Thymus (tissue), 14 donors: ENCODE measurements at places on chromosomes 2 and 18. TPM values are rescaled to one million over a fixed set of nuclear protein-coding genes. Genes with fewer than 3 reads are reported as not detected.

RRM2 gene
- total RNA-seq = 79.0 TPM

PROC gene
- 0.71 TPM for total RNA-seq

CCBE1 gene
- 0.33 TPM for total RNA-seq

RAB1A gene
- 42.9 TPM for total RNA-seq

SCN9A gene
- 5.6 TPM for total RNA-seq

CRIM1 gene
- 9.1 TPM for total RNA-seq

- H3K4me1 ChIP-seq = no peaks in the 10 kb centered on the region
- H3K36me3 ChIP-seq = peaks cover 10% of the 10 kb centered on the region
- DNase-seq = no peak
- no peak overlapping the region for H3K27ac ChIP-seq
- no peak overlapping the region for H3K4me3 ChIP-seq
- no peaks in the 10 kb centered on the region for H3K27me3 ChIP-seq
Measured at GRCh38 chr18:62258616-62259015, 66.5 kb upstream of the TNFRSF11A start.

DNA sequence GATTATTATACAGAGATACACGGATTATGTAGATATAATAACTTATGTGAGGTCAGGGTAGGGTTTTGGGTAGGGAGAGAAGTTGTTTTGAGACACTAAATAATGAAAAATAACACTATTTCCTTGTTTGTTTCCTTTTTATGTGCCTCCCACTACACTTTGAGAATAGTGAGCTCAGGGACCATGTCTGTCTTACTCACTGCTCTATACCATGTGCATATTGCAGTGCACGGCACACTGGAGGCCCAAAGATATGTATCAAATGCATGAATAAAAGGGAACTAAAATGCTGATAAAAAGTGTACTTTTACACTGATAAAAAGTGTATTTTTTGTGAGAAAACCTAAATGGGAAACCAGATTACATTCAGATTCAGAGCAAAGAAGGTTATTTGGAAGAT is 151.4 kb upstream of the NABP1 start:
- no peaks in the 10 kb centered on the region for H3K27me3 ChIP-seq
- no peaks in the 10 kb centered on the region for H3K4me1 ChIP-seq
- DNase-seq = no peak
- H3K27ac ChIP-seq = no peak overlapping the region

GRCh38 chr18:7470101-7470500 is 97.0 kb upstream of the PTPRM start:
- H3K27ac ChIP-seq = no peak overlapping the region
- H3K27me3 ChIP-seq = no peaks in the 10 kb centered on the region
- H3K4me3 ChIP-seq = no peak overlapping the region
- DNase-seq = no peak

GRCh38 chr2:49988276-49988675 is 834.0 kb upstream of the FSHR start:
- no peaks in the 10 kb centered on the region for H3K36me3 ChIP-seq
- no peaks in the 10 kb centered on the region for H3K27me3 ChIP-seq
- no peak for DNase-seq
- H3K27ac ChIP-seq = no peak overlapping the region

DNA sequence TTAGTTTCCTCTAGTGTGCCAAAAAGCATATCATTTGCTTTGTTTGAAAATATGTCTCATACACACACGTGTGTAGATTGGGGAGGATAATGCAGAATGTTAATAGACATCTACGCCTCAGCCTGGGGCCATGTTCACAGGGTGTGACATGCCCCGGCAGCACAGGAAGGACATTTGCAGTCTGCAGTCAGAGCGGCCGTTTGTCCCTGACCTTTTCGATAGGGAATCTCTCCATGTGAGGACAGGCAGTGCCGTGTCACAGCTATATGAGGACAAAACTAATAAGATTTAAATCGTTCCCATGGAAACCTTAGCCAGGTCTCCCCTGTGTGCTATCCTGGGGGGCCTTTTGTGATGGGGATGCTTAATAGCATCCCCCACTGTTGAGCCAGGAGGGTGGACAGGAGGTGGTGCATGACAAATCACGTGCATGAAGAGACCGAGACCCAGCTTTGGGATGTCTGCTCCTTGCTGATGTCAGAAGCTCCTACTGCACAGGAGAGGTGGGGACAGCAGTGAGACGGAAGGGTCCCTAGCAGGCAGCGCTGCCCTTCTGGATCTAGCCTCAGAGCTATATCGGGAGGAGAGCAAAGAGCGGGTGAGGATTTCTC is 100.6 kb downstream of the RNF144A start:
- H3K36me3 ChIP-seq = peaks cover 13% of the 10 kb centered on the region
- H3K27me3 ChIP-seq = no peaks in the 10 kb centered on the region
- no peaks in the 10 kb centered on the region for H3K4me1 ChIP-seq
- H3K4me3 ChIP-seq = no peak overlapping the region

DNA sequence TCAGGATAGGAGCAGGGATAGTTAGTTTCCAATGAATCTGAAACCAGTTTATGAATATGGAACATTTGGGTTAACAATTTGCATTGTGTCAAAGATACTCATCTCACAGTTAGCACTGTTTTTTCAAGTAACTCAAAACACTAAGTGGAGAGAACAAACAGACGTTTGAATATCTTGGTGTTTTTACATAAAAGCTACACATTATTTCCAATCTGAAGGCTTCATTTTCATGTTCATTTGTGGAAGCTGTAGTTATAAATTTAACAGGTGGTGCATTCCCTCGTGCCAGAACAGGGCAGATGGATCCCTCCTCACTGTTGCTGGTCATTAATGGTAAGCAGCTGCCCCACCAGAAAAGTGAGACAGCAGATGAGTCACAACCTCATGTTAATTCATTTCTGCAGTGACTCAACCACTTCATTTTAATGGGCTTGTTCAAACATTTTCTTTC is 286.9 kb downstream of the TMX3 start:
- no peak for DNase-seq
- H3K27ac ChIP-seq = no peak overlapping the region
- H3K36me3 ChIP-seq = no peaks in the 10 kb centered on the region
- no peaks in the 10 kb centered on the region for H3K27me3 ChIP-seq
- H3K4me1 ChIP-seq = no peaks in the 10 kb centered on the region

DNA sequence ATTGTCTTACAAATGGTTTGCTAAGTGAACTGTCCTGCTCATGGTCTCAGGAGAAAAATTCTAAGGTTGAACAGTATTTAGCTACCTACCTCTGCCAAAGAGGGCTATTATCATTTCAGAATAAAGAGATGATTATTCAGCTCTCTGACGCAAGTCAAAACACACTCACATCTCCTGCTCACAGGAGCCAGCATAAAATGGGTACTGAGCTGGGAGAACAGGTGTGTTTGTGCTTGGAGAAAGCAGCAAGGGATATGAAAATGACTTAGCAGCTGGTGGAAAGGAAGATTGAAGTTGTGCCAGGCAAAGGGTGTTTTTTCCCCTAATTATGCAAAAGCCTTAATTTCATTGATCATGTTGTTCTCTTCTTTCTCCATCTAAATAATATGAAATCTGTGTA is 47.3 kb upstream of the TANK start:
- H3K4me1 ChIP-seq = no peaks in the 10 kb centered on the region
- no peak overlapping the region for H3K4me3 ChIP-seq
- H3K36me3 ChIP-seq = no peaks in the 10 kb centered on the region
- DNase-seq = no peak

- no peak for DNase-seq
- peak overlapping the region; percentile 97 for H3K4me3 ChIP-seq
- H3K4me1 ChIP-seq = no peaks in the 10 kb centered on the region
- H3K27me3 ChIP-seq = no peaks in the 10 kb centered on the region
- H3K36me3 ChIP-seq = peaks cover 29% of the 10 kb centered on the region
Measured at GRCh38 chr2:200863782-200864175, 679 bp downstream of the CLK1 start.

GRCh38 chr2:88601286-88601685 is 26.0 kb downstream of the EIF2AK3 start:
- no peak overlapping the region for H3K4me3 ChIP-seq
- DNase-seq = no peak
- H3K36me3 ChIP-seq = no peaks in the 10 kb centered on the region
- no peak overlapping the region for H3K27ac ChIP-seq
- H3K27me3 ChIP-seq = no peaks in the 10 kb centered on the region

DNA sequence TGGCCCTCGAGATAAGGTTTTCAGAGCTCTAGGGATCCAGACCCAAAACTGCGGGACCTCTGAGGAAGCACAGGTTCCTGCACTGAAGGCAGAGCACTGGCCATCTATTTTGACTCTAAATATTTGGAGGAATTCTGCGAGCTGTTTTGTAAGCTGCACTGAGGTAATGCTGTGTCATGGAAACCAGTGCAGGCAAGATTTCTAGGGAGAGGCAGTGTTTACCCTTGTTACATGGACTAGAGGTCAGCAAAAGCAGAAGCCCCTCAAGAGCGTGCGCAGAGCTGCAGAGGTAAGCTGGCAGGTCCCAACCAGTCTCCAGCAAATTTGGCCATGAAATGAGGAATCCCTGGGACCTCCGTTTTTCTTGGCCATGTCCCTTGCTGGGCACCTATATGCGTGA is 137.3 kb downstream of the RNF152 start:
- H3K27me3 ChIP-seq = no peaks in the 10 kb centered on the region
- H3K36me3 ChIP-seq = no peaks in the 10 kb centered on the region
- no peak overlapping the region for H3K4me3 ChIP-seq
- no peak for DNase-seq
